ENCODE measurements at places on chromosomes 3 and 15.

GRCh38 chr15:81478354-81478753 is 104.3 kb upstream of the TMC3 start:
- no peak for DNase-seq

- DNase-seq, result no peak
Measured at GRCh38 chr3:4356546-4357410, 53.6 kb downstream of the SETMAR start.

- no peak for DNase-seq
Measured at GRCh38 chr3:32121137-32121536, 14.7 kb downstream of the GPD1L start.

- DNase-seq, result no peak
Measured at GRCh38 chr15:65862682-65863081, 6.6 kb upstream of the RAB11A start.

DNA sequence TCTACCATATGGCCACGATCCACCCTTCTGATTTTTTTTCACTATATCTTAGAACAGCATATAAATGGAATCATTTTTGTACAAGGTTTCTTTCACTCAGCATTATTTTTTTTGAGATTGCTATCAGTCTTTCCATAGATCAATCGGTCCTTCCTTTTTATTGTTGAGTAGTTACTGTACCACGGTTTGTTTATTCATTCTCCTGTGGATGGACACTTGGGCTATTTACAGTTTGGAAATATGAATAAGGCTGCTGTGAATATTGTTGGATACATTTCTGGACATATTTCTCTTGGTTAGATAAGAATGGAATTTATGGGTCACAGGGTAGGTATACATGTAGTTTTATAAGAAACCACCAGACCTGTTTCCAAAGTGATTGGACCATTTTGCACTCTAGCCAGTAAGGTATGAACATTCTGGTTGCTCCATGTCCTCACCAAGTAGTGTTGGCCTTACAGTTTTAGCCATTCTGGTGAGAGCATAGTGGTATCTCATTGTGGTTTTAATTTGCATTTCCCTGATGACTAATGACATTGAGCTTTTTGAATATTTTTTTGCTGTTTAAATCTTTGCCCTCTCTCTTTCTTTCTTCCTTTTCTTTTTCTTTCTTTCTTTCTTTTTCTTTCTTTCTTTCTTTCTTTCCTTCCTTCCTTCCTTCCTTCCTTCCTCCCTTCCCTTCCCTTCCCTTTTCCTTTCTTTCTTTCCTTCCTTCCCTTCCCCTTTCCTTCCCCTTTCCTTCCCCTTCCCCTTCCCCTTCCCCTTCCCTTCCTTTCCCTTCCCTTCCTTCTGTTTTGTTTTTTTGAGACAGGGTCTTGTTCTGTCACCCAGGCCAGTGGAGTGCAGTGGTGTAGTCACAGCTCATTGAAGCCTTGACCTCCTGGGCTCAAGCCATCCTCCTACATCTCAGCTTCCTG is 49.2 kb downstream of the LRRK1 start:
- DNase-seq, result no peak

DNA sequence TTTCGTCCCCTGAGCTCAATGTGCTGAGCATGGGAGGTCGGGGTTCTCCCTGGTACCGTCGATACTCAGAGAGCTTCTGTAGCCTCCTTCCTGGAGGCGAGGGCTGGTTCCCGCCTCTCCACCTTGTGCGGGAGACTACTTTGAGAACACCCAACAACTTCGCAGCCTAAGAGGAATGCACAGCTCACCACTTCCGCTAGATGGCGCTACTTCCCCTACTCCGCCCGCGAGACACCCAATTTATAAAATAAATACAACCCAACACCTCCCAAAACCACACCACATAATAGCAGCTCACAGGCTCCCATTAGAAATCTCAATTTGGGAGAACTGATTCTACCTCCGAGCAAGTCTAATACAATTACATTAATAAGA is 1.2 kb downstream of the RGMA start:
- peak; percentile 46 for DNase-seq

DNA sequence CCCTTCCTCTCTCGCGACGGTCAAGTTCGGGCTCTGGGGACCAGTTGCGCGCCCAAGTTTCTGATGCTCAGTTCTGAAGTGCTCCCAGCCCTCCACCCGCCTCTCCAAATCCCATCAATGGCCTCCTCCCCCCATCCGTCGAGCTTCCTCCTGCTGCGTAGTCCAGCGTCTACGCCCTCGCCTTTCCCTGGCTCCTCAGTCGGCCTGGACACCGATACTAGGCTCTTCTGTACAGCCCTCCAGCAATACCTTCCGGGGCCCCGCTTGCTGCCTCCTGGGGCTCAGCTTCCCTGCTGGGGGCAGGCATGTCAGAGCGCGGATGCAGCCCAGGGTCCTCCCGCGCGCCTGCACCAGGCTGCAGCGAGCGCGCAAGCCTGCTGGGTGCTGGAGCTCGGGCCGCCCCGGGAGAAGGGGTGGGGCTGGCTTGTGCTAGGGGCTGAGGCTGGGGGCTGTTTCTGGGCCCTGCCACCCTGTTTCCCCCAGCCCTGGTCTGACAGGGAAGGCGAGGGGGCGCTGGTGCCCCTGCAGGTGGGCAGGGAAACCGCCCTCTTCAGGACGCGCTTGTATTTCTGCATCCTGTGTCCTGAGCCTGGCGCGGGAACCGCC is 353.3 kb upstream of the SUCLG2 start:
- DNase-seq, result no peak

DNA sequence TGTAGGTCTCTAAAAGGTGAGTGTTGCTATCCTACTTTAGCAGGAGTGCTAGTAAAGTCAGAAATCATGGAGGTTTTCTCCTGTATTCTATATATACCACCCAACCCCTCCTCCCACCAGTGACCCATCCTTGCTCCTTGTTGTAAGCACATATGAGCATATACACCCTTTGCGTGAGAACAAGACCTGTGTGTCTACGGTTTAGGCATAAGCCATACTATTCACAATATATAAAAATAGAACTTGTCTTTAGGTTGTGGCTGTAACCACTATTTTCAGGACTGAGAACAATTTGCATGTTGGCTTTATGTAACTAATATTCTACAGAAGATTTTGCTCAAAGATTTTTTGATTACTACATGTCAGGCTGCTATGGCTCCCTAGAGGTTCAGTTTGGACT is 59.1 kb upstream of the TOP2B start:
- DNase-seq, result no peak

DNA sequence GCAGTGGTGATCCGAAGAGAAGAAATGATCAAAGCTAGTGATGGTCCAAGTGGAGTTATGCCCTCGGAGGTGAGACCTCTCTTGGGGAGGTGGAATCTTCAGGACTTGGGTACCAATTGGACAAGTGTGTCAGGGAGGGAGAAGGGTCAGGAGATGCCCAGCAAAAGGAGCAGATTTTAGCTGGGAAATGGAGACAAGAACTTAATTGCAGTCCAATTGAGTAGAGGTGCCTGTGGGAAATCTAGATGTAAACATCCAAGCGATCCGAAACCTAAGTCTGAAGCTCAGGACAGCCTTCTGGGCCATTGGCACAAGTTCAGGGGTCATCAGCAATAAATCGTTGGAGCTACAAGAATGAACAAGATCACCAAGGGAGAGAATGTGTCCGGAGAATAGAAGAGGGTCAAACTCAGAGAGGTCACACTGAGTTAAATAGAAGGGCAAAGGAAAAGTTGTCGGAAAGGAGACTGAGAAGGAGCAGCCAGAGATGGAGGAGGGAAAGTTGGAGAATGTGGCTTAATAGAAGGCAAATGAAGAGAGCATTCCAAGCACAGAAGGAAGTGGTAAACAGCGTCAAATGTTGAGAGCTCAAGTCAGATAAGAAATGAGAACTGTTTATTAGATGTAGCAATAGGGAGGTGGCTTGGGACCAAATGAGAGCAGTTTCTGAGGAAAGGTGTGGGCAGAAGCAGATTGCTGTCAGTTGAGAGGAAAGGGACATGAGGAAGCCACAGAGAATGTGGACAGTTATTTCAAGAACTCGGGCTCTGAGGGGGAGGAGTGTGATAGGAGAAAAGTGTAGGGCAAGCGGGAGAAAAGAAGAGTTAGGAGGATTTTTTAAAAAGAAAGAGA is 64.2 kb upstream of the FNDC3B start:
- no peak for DNase-seq

GRCh38 chr3:37694284-37694675 is 167.4 kb upstream of the CTDSPL start:
- DNase-seq, result no peak

DNA sequence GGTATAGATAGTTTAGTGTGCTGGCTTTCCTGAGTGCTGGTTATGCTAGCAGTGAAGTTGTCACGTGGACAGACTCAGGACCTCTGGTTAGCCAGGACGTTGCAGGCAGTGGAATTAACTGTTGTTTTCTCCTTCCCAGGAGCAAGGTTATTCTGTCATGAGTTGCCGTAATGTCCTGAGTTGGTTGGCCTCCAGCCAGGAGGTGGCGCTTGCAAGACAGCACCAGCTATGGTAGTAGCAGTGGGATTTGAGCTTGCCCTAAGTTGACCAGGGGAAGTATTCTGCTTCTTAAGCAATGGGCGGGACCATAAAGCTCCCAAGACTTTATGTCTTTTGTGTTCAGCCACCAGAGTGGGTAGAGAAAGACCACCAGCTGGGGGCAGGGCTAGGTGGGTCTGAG is 240.7 kb upstream of the DNAJC19 start:
- no peak for DNase-seq

DNA sequence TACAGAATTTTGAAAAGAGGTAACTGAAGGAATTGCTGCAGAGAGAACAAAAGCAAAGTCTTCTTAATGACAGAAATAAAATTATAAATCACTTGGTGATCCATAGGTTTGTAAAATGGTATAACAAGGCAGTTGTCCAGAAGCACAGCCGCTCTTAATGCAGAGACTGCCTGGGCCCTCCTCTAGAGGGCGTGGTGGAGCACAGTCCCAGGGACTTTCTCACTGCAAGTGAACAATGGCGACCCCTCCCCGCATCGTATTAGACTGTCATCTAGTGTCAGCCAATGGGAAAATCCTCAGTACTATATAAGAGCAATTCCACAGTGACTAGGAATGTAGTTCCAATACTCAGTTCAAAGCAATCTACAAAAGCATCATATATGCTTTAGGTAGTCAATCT is 26.4 kb upstream of the ZBED2 start:
- DNase-seq, result no peak

DNA sequence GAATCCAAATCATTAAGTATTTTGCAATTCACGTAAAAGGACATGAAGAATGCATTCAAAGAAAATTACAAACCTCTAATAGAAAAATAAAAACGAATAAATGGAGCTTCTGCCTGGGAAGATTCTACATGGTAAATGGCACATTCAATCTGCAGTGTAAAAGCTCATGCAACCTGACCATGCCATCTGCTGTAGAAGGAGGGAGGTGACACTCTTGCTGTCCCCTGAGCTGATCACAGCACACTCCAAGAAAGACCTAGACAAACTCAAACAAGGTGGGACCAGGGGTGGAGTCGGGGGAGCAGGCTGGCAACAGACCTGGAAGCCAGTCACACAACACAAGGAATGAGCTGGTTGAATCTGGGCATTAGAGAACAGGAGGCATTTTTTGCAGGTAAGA is 101.8 kb downstream of the BDH1 start:
- DNase-seq, result no peak

All from stimulated activated CD8-positive, alpha-beta memory T cell treated with anti-CD3 and anti-CD28 coated beads, Interleukin-15, amount 100 ng/mL, for 24 hours (primary cell).